Common myeloid progenitor, CD34-positive (primary cell): ENCODE measurements at places on chromosomes 6 and 20.

GRCh38 chr6:148426317-148426977, 83.8 kb downstream of the SASH1 start:
- DNase-seq = no peak

GRCh38 chr6:136103763-136104311, 146.3 kb downstream of the MTFR2 start:
- DNase-seq = no peak

DNA sequence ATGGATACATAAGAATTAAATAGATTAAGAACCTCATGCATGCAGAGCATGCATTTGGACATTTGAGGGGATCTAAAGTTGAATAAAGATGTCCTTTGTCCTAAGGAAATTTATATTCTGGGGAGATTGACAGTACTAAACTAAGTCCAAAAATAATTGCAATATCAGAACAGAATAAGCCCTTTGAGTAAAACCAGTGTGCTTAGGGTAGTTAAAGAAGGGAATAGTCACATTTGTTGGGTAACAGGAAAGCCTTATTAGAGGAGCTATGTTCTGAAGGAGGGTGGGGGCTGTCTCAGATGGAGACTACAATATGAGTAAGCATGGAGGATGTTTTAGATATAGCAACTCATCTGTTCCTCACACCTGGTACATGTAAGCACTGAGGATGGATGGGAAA, 35.8 kb downstream of the CDC5L start:
- no peak for DNase-seq

DNA sequence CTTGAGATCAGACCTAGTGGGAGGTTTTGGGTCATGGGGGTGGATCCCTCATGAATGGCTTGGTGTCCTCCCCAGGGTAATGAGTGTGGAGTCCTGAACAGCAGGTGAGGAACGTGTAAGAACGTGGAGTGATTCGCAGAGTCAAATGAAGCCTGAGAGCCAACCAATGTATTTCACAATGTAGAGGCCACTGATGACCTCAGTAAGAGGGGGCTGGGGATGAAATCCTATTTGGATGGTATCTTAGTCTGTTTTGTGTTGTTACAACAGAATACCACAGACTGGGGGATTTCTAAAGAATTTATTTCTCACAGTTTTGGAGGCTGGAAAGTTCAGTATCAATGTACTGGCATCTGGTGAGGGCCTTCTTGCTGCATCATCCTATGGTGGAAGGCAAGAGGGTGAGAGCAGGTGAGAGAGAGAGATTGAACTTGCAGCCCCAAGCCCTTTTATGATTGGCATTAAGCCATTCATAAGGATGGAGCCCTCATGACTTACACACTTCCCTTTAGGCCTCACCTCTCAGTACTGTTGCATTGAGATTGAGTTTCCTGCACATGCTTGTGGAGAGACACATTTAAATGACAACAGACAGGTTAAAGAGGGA, 47.3 kb upstream of the HIVEP1 start:
- DNase-seq = no peak

DNA sequence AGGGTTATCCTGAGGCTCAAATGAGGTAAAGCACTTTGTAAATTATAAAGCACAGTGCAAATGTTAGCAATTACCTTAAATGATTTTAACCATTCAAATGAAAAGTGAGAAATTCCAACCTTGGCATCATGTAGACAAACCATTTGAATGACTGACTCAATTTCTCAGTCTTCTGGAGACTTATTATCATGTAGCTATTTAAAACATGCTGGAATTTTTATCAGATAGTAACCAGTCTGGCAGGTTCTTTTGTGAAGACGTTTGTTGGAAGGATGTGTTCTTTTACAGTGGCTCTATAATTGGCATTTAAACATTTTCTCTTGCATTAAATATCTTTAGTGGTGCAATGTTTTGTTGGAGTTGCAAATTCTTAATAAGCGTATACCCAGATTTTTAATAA, 386.6 kb downstream of the NKAIN2 start:
- DNase-seq = no peak

GRCh38 chr6:12022953-12023388, 10.9 kb downstream of the HIVEP1 start:
- DNase-seq = no peak

DNA sequence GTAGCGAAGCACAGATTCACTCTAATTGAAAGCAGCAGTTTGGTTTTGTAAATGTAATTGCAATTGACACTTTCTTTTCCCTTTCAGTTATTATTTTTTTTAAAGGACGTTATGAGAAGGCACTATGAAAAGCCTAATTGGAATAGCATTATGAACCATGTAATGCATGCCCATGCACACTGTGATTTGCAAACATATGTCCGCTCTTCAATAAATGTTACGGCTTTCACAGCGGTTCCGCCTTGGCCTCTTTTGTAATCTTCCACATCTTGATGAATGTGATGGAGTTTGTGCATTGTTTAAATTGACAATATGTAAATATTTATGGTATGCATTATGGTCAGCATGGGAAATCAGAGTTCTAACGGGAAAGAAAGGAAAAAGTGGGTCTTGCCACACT, 61.3 kb downstream of the SAMD5 start:
- no peak for DNase-seq

GRCh38 chr6:8213995-8214394, 111.6 kb upstream of the EEF1E1 start:
- DNase-seq = no peak

DNA sequence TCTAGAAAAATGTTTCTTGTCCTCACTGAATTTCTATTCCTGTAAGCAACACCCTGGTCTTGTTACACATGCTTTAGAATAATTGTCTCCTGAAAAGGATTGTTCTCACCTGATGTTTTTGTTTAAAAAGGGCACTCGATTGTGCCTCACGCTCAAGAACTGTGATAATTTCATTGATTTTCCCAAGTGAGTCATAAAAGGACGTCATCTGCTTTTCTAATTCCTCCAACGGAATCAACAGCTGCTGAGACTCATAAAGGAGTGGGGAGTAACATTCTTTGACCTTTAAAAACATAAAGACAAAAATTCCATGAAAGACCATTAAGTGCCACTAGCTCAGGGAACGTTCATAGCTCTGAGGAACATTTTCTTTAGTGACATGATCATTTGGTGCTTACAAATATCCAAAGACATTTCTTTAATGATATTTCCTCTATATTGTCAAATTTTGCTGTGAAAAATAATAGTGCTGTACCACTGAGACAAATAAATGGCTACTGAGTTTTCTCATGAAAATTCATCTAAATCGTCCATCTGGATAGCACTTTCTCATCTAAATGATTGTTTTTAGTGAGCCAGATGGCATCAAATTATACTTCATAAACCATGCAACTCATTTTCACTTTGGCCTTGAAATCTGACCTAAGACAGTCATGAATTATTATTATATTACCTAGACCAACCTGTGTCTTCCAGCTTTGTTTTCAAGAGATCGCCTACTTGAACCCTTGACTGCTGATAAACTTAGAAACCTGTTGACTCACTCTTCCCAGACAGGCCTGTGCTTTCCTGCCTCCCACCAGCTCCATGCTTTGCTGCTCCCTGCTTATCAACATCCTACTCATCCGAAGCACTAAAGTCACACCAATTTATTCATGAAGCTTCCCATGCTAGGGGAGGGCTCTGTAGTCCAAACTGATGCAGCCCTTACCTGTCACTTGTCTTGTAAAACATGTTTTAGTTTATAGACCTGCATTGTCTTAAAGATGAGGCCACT, 178.2 kb downstream of the SYNE1 start:
- DNase-seq = no peak

- DNase-seq = no peak
Measured at GRCh38 chr6:128632131-128632530, 111.7 kb upstream of the PTPRK start.

GRCh38 chr6:13462458-13463327, 24.7 kb downstream of the GFOD1 start:
- DNase-seq = no peak

DNA sequence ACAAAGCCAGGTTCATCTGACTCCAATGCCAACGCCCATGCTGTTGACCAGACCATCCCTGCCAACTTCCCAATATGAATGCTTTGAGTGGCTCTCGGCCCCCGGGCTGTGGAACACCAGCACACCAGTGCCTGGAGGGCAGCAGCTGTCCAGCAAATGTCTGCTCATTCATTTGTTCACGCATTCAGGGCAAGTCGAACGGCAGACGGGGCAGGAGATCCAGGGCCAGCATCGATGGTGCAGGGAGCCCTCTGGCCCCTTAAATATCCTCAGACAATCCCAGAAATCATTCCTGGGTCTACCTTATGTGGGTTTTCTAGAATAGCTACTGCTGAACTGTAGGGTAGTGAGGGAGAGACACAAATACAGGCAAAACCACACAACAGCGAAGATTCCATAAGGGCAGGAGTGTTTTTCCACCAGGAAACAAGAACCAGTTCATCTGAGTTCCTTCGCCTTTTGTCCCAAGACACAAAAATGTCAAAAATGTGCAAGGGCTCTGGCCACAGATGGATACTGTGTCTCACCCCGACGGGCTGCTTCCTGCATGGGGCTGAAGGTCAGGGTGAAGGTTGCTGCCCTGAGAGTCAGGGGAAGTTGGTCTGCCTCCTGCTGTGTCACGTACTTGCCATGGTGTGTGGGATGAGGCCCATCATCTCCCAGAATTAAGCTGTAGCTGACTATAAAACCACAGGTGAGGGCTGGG, 15.5 kb downstream of the RIPOR3 start:
- no peak for DNase-seq

DNA sequence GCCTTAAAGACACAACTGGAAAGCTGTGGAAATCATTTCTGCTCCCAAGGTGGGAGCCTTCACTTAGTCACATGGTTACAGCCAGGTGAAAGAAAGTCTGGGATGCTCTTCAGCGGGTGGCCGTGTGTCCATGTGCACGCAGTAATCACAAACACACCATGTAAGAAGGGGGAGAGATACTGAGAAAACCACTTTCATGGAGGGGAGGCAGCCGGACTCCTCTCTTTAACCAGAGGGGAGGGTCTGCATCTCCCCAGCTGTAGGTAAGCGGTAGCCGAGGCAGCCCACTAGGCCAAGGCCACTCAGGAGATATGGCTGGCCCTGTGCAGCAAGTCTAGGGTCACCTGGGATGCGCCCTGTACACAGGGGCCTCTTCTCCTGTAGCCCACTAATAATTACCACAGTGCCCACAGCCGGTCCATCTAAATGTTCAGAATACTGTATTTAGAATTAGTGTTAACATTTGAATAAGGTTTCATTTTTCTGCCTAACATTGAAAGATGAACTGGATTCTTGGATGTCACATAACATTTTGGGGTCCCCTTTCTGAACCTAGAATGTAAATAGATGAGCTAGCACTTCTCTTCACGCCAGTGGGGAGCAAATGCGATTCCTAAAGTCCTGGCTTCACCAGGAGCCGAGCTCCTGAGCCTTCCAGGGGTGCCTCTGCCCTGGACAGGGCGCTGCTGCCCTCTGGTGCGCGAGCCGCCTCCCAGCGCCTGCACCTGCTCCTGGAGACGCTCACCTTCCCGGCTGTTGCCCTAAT, 15.9 kb downstream of the GPR31 start:
- DNase-seq = peak; percentile 47

DNA sequence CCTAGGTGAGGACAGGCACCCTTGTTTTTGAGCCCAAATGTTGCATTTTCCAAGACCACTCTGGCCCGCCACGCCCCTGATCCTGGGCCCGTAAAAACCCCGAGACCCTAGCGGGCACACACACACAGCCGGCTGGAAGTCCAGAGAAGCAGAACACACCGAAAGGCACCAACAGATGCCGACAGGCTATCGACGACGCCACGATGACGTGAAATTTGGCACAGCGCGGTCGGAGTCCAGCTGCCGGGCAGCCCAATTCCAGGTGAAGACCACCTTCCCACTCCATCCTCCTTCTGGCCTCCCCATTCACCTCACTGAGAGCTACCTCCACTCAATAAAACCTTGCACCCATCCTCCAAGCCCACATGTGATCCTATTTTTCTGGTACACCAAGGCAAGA, 34.0 kb upstream of the PNPLA1 start:
- DNase-seq = no peak

DNA sequence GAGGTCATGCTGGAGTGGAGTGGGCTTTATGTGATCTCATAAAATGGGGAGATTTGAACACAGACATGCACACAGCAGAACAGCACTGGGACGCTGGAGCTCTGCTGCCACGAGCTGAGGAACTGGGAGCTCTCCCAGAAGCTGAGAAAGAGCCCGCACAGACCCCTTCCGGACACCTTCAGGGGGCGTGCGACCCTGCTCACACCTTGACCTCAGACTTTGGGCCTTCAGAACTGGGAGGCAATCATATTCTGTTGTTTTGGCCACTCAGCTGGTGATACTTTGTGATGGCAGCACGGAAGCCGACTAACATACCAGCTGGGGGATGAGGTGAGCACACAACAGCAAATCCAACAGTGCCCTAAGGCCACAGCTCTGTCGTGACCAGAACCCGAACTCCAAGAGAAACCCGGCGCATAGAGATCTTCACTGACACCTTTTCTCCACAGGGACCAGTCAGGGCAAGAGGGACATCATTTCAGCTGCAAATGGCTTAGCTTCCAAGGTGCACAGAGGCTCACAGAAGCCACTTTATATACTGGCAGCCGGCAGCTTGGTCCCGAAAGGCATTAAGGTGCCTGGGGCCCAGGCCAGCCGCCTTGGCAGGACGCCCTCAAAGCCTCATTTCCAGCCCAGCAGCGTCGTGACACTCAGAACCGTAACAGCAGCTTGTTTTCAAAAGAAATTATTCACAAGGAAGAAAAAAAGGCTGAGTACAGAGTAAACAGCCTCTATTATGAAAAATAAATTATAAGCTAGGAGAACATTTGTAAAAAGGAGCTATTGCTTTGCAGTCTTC, 89.3 kb downstream of the RNASET2 start:
- no peak for DNase-seq

DNA sequence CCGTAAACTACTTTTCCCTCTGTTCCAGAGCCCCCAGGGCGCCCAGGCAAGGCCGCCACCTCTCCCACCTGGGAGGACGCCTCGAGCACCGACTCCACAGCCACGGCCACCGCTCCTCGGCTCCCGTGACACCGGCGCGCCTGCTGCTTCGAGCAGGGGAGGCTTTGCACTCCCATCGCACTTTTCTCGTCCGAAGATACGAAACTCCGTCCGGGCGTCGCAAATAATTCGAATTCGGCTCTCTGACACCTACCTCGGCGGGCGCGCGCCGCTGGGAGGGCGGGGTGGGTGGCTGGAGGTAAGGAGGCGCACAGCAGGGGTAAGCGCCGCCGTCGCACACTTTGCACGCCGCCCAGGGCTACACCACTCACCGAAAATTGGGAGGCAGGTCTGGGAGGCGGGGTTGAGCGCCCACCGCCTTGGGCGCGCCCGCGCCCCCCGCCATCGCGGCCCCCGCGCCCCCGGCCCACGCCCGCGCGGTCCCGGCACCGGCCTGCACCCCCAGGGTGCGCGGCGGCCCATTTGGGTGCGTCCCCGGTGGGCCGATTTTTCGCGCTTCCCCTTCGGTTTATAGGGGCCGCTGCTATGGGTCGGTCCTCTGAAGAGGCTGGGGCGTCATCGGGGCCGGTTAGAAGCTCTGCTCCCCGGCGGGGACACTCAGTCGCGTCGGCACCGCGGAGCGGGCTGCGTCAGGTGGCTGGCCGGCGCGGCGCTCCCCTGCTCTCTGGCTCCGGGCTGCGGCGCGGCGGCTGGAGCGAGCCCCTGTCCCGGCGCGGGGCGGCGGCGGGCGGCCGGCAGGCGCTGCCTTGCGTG, 36.2 kb downstream of the GNAS start:
- peak; percentile 83 for DNase-seq

- DNase-seq = no peak
Measured at GRCh38 chr6:11322252-11322885, 89.9 kb upstream of the NEDD9 start.
